ENCODE measurements at places on chromosomes 5 and 9.
A peak's percentile ranks its signal among the peaks of the same experiment; 100 is the strongest.

- DNase-seq = no peak
These were observed 6.8 kb downstream of the KIF12 start for GRCh38 chr9:114092336-114092735.

DNA sequence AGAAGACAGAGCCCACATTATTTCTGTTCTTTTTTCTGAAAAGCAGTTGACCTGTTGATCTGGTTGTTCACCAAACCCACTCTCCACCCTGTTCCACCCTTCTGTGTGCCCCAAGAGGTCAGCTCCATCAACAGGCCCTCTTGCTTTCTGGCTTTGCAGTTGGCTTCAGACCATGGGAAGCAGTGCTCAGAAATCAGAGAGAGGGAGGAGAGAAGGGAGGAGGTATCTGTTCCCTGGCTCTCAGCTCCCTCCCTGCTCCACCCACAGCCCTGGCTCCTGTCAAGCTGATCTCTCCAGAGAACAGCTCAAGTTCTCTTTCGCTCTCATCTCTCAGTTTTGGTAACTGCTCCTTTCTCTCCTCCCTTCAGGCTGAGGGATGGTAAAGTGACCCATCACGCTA is 144.2 kb upstream of the RAI14 start:
- no peak for DNase-seq

- DNase-seq = peak; percentile 43
These were observed 23.3 kb downstream of the TNFSF8 start for GRCh38 chr9:114906922-114907571.

- no peak for DNase-seq
These were observed 27.7 kb downstream of the PCSK5 start for GRCh38 chr9:75918154-75918553.

GRCh38 chr5:41840251-41840650 is 30.0 kb downstream of the OXCT1 start:
- peak; percentile 32 for DNase-seq

DNA sequence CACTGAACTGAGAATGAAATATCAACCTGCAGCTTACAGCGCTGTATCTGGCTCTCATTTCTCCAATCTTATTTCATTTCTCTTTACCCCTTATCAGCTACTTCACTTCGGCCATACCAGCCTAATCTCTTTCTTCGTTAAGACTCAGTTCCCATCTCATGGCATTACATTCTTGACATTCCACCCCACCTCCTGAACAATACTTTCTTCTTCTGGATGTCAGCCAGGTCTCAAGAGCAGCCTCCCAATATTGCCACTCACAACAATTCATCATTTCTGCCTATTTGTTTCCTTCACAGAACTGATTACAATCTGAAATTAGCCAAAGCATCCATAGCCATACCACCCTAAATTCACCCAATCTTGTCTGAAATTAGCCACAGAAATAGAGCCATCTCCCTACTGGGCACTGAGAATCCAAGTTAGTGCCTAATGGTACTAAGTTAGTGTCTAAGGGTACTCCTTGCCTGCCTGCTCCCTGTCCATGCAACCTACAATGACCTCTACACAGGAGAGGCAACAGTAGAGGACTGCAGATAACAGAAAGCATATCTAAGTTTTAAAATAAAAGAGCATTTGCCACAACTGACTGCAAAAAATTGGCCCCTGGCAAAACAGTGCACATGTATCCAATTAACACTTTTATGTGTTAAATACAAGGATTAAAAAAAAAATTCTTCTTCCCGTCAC is 35.2 kb downstream of the SETX start:
- no peak for DNase-seq

GRCh38 chr5:170597872-170598271 is 94.1 kb downstream of the KCNIP1 start:
- DNase-seq = no peak

DNA sequence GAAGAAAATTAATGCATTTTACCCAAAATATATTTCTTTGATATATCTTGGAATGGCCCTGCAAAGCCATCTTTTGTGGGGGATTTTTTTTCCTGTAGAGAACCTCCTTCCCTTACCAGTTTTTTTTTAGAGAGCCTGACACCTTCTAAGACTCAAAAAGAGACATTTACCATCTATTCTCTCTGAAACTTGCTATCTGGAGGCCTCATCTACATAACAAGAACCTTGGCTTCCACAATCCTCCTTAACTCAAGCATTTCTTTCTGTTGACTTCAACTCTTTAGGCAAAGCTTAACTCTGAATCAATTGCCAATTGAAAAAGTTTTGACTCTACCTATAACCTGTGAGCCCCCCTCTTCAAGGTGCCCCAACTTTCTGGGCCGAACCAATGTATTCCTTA is 6.2 kb downstream of the SLC45A2 start:
- no peak for DNase-seq

DNA sequence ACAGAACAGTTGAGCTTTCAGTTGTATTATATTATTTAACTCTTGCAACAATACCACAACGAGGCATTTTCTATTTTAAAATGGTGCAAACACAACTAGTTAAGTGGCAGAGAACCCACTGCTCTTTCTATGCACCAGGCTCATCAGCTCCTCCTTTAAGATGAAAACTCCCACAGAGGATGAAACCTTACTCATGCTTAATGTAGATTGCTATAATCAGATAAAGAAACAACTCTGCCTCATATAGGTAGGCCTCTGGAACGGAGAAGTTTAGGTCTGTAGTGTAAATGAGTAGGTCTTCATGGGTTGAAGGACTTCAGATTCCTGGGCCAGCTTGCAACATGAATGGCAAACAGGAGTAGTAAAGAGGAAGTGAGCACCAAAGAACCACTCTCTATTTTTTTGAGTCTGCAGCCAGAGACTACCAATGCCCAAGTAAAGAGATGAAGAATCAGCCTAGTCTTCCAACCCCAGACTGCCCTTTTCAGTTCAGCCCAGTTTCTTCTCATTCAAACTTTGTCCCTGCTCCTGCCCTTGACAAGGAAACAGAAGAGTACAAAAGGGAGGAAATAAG is 33.9 kb downstream of the HACD4 start:
- no peak for DNase-seq

- peak; percentile 1 for DNase-seq
These were observed 94.0 kb downstream of the SMARCA2 start for GRCh38 chr9:2109069-2109650.

DNA sequence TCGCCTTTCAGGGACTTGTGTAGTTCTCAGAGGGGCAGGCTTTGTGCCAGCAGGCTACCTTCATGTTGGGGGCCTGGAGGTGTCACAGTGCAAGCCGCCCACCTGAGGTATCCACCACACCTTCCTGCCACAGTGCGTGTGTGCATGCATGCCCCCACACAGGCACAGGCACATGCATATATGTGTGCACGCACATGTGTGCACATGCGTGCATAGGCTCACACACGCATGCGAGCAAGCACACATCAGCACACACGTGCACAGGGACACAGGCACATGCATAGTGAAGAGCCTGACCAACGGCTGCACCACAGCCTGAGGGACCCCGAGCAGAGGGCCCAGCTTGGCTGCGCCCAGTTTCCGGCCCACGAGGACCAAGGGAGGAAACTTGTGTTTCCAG is 36.1 kb downstream of the IRX4 start:
- no peak for DNase-seq

- DNase-seq = peak; percentile 86
These were observed 27.3 kb upstream of the ZSWIM6 start for GRCh38 chr5:61304590-61305381.

DNA sequence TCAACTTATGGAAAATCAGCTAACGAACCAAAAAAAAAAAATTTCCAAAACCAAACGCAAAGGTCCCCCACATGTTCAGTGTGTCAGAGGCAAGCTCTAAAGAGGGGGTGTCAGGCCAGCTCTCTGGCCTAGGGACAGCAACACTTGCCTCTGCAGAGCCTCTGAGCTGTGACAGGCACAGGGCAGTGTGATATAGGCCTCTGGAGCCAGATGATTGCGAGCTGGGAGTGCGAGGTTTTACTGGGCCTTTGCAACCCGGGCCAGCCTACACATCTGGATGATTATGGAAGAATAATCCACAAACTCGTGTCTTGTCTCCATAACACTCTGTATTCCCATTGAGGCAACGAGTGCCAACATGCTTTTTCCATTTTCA is 67.7 kb upstream of the STC2 start:
- no peak for DNase-seq

GRCh38 chr9:134459164-134459563 is 132.9 kb downstream of the RXRA start:
- no peak for DNase-seq

DNA sequence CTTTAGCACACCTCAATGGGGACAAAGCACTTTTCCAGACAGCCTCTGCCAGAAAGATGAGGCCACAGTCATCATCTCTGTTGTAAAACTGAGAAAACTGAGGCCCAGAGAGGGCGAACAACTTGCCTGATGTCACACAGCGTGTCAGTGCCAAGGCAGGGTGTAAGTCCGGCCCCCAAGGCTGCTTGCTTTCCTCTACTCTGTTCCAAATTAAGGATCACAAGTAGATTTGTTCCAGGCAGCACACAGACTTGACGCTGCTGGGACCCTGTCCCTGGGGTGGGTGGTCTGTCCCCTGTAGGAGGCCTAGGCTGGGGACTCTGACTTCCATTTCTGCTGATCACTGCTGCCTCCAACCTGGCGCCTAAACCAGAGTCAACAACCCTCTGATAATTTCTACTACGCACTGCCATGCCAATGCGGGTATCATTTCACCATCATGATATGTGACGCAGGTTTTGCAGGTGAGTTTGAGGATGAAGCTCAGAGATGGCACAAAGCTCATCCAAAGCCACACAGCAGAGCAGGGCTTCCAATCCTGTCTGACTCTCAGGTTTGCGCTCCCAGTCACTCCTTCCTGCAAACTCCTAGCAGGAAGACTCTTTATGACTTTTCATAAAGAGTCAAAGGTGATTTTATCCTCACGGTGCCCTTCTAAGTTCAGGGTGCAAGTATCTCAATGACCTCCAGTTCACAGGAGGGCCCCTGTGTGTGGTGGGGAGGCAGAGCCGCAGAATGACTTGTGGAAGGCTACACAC is 13.5 kb upstream of the RALGDS start:
- DNase-seq = no peak

GRCh38 chr5:57889558-57889957 is 406.9 kb upstream of the ACTBL2 start:
- DNase-seq = peak; percentile 98

- no peak for DNase-seq
These were observed 6.1 kb downstream of the GDA start for GRCh38 chr9:72155301-72155700.

DNA sequence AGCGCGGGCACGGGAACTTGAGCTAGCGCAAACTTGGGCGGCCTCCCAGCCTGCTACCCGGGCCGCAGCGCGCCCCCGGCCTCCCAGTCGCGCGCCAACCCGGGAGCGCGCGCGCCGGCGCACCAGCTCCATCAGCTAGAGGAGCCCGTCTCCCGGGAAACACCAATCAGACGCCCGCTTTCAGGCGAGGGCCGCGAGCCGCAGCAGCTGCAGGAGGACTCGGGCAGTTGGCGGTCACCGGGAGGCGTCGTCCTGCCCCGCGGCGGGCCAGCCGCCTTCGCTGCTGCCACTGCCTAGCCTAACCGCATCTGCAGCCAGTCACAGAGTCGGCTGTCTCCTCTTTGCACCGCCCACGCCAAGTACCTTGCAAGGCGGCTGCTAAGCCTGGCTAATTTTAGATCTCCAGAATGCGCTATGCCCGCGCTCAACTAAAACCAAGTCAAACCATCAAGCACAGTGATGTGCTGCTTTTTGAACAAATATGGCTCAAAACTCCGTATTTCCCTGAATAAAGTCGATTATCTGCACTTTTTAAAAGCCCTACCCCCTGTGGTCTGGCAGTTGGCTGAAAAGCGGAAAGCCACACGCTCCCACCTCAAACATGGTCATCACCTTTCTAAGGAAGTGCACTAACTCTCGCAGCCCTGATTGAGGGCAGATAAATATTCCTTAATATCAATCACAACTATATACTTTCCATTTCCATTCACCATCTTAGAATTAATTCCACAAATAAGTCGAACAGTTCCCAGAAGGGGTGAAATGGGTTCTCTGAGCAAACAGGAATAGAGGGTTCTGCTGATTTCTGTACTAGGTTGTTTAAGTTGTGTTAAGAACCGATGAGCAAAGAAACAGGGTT is 221.8 kb downstream of the MEF2C start:
- DNase-seq = peak; percentile 94

GRCh38 chr9:85016384-85017006 is 347.0 kb downstream of the NTRK2 start:
- no peak for DNase-seq

DNA sequence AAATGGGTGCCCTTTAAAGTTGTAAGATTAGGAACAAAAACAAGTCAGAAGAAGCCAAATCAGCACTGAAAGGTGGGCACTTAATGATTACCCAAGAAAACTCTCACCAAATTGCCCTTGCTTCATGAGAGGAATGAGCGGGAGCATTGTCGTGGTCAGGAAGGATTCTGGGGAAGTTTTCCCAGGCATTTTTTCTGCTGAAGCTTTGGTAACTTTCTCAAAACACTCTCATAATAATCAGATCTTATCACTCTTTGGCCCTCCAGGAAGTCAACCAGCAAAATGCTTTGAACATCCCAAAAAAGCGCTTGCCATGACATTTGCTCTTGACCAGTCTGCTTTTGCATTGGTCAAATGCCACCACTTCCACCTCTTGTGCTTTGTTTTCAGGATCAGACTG is 10.4 kb upstream of the PCDHGC3 start:
- DNase-seq = no peak

- no peak for DNase-seq
These were observed 489 bp downstream of the CHMP5 start for GRCh38 chr9:33265211-33265865.

DNA sequence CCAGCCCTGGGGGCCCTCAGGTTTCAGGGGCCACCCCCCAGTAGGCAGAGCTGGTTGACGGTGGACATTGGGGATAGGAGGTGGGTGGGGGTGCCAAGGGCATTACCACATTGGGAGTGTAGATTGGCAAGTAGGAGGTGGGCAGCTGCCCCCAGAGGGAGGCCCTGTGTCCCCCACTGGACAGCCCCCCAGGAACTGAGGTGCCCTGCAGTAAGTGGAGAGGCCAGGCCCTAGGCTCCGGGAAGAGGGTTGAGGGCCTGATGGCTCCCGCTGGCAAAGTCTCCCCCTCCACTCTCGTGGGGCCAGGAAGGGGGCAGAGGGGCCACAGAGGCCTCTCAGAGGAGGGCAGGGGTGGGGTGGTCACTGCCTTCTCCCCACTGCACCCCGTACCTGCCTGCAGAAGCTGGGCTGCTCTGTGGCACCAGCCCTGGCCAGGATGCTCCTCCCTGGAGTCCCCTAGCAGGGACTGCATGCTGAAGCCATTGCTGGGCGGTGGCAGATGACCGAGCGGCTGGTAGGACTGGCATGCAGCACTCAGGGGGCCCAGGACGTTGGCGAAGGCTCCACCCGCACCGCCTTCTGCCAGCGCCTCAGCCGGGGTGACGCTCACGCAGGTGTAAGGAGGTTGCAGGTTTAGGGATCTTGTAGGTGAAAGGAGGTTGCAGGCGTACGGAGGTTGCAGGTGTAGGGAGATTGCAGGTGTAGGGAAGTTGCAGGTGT is 89.6 kb upstream of the CACNA1B start:
- DNase-seq = no peak

- no peak for DNase-seq
These were observed 125.6 kb downstream of the PAPPA start for GRCh38 chr9:116279230-116279629.

DNA sequence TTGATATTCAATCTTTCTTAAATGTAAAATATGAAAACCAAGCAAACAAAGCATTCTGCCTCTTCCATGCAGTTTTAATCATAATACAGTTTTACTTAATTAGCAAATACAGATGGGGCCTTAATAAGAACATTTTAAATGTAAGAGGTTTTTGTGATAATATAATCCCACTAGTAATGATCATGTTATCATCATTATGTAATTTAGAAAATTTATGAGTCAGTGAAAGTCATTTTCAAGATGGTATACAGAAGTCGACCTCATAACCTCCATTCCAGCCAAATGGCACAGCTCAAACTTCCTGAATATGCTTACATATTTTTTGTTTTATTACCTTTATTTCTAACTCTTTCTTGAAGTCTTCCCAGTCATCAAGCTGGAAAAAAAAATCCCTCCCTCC is 102.2 kb upstream of the GNA14 start:
- DNase-seq = no peak

Measured in ACHN (cell line).